Left ventricle myocardium superior (tissue), 1 donor: ENCODE measurements at places on chromosomes 3 and 15. TPM values are rescaled to one million over a fixed set of nuclear protein-coding genes. Genes with fewer than 3 reads are reported as not detected.

DNA sequence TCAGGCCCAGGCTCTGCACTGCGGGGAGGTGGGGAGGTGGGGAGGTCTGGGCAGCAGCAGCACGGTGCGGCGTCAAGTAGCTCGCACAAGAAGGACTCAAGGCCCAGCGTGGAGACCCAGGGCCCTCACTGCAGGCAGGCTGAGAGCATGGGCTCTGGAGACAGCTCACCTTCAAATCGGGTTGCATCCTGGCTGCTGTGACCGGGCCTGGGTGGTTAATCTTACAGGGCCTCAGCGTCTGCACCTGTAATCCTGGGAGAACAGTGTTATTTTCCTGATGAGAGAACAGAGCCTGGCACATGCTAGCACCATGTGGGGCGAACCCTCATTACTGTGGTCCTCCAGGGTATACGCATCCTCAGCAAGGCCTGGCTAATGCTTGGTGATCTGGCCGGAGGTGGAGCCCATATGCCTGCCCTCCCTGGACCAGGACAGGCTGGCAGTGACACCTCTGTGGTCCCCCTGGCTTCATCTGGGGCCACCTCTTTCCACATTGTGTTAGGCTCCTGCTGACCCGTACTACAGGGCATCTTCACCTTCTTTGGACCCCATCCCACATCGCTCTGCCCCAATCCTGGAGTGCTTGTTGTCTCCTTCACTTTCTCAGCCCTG is 55.5 kb downstream of the RGMA start:
- no peak for DNase-seq

- no peak for DNase-seq
Measured at GRCh38 chr3:62638316-62638715, 236.9 kb downstream of the CADPS start.

GRCh38 chr15:66662522-66662921 is 39.5 kb upstream of the SMAD6 start:
- no peak for DNase-seq

- DNase-seq, result no peak
Measured at GRCh38 chr3:111591555-111591954, 3.6 kb downstream of the ZBED2 start.

GRCh38 chr3:58058361-58059263 is 50.4 kb downstream of the FLNB start:
- no peak for DNase-seq

DNA sequence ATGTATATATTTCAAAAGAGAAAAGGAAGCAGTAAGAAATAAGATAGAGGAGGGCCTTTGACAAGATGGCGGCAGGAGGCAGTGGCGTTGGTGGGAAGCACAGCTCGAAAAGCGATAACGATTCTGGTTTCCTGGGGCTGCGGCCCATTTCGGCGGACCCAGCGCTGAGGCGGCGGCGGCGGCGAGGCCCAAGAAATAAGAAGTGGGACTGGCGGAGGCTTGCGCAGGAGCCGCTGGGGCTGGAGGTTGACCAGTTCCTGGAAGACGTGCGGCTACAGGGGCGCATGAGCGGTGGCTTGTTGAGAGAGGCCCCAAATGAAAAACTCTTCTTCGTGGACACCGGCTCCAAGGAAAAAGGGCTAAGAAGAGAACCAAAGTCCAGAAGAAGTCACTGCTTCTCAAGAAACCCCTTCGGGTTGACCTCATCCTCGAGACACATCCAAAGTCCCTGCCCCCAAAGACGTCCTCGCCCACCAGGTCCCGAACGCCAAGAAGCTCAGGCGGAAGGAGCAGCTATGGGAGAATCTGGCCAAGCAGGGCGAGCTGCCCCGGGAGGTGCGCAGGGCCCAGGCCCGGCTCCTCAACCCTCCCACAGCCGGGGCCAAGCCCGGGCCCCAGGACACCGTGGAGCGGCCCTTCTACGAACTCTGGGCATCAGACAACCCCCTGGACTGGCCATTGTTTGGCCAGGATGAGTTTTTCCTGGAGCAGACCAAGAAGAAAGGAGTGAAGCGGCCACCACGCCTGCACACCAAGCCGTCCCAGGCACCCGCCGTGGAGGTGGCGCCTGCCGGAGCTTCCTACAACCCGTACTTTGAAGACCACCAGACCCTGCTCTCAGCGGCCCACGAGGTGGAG is 624.3 kb downstream of the MCTP2 start:
- no peak for DNase-seq

DNA sequence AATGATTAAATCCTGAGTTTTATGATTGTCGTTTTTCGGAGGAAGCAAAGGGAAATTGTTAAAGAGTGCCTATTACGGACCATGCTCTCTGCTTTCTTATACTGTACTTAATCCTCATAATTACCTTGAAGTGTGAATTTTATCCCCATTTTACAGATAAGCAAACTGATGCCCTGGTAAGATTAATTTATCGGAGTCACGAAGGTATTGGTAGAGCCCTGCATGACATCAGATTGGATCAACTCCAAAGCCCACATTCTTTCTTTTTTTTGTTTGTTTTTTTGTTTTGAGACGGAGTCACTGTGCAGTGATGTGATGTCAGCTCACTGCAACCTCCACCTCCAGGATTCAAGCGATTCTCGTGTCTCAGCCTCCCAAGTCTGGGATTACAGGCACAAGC is 1.6 kb upstream of the GNB4 start:
- DNase-seq, result no peak

DNA sequence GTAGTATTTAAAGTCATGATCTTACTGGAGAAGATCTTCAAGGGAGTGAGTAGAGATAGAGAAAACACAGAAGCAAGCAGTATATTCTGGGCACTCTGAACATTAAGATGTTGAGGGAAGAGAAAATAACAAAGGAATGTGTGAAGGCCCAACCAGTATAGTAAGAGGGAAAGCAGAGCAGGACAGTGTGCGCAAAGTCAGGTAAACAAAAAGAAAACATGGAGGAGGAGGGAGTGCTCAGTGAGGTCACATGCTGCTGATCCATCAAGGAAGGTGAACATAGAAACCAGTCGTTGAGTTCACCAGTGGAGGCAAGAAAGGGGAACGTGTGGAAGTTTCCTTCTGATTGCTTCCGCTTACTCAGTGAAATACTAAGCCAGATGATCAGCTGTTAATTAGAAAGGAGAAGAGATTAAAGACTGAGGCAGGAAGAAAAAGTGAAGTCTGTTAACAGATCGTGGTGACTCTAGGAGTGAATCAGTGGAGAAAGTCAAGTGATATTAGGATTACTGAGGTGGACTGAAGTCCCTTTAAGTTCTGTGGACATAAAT is 47.2 kb downstream of the OPA1 start:
- DNase-seq, result no peak

Gene TNFSF10
- 18.8 TPM for total RNA-seq

Gene GABRR3
- not detected for total RNA-seq

Gene OPA1
- 131 TPM for total RNA-seq

Gene MUC4
- not detected for total RNA-seq
